Inflammatory macrophage (primary cell): ENCODE measurements at places on chromosomes 2 and 18.

- DNase-seq: no peak
These were observed 30.0 kb upstream of the ATP6V1B1 start for GRCh38 chr2:70905443-70906421.

DNA sequence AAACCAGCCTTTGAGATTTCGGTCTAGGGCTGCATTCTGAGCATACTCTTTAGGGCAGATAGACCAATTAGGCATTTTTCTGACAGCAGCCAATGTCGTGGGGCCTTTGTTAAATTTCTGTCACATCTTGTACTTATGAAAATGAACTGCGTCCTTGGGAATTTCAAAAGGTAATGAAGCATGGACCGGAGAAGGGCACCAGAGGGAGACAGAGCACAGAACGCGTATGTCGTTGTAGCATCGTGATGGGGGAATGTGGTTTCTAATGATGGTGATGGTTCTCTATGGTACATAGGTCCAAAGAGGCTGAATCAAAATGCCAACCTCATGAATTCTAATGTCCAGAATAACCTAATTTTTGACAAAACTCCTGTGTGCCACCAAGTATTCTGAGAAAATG is 483.9 kb upstream of the CRIM1 start:
- no peak for DNase-seq

DNA sequence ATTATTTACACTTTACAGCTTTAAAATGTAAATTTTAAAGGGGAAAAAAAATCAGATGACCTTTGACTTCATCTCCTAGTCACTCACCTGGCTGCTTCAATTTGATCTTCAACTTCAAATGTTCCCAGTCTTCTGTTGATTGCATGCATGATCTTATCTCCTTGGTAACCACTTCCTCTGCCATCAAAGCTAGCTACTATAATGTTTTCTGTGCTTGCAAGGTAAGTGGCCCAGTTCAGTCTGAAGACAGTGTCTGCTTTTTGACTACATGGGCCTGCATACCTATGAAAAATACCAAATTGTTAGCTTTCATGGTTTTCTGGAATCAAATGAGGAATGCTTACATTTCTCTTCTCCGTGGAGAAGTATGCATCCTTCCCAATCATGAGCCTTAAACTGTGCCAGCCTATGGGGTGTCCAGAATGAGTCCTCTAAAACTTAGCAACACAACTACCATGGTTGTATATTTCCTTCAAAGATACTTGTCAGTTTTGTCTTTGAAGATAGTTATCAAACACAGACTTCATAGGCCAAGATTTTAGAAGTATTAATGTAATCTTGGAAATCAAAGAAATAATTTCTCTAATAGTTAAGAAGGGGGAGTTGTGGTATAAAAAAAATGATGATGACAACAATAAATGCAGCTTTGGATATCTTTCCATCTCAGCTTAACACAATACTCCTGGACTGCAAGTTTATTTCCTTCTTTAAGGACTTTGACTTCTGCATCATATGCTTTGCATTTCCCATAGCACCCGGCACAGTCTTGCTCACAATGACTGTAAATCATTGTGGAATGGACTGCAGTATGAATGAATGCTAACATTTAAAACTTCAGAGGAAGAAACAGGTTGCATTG is 62.1 kb downstream of the DPP4 start:
- no peak for DNase-seq

DNA sequence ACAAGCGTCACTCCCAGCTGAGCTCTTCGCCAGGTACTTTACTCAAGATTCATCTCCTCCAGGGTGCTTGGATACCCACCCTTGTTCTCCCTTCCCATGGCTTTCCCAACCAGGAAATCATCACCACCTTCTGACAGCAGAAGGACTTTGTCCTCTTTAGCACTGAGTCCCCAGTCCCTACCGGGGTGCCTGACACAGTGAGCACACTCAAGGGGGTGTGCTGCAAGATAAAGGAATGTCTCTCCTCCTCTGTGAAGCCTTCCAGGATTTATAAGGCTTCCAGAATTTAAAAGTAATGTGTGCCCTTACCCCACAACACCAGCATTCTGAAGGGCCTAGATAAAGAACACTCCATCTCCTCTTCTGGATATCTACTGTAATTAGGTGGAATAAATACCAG is 39.6 kb downstream of the ACVR1 start:
- DNase-seq: no peak

GRCh38 chr2:177721087-177721486 is 328.5 kb downstream of the AGPS start:
- no peak for DNase-seq

DNA sequence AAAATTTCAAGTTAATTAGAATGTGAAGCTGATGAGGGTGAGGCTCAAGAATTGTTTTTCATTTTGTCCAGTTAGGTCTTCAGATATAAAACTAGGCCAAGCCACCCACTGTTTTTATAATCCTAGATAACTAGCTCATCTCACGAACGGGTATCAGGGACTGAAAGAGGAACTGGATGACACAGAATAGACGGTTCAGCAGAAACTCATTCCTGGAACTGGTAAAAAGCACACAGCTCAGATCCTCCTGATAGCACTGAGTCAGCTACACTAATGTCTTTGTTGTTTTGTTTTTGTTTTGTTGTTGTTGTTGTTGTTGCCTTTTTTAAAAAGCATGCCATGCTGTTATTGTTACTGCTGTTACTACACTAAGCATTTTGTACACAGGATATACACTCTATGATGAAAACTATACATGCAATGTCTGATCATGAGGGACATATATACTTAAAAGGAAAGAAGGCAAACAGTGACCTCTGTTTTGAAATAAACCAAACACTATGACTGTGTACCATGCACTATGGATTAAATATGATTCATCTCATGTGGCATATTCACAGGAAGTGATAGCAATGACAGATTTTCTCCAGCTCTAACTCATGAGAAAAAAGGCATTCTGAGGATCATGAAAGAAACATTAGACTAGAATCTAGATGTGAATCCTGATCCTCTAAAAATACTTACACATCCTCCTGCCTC is 437.6 kb downstream of the NCKAP5 start:
- no peak for DNase-seq

- DNase-seq: no peak
These were observed at the start of gene PROM2 for GRCh38 chr2:95274291-95275150. Gene PROM2 (plus strand): TSS chr2:95274449. CDS start chr2:95274586, 137 bp downstream.

GRCh38 chr2:235745597-235745996 is 251.8 kb downstream of the AGAP1 start:
- DNase-seq: no peak

- DNase-seq: no peak
These were observed 66.8 kb downstream of the ACSL3 start for GRCh38 chr2:222927600-222927999.
